ENCODE measurements at places on chromosomes 7 and 10. TPM values are rescaled to one million over a fixed set of nuclear protein-coding genes. Genes with fewer than 3 reads are reported as not detected.
A peak's percentile ranks its signal among the peaks of the same experiment; 100 is the strongest.

FFAR4 gene
- total RNA-seq: not detected

MCM10 gene
- not detected for total RNA-seq

ABCA13 gene
- 0.26 TPM for total RNA-seq

NOS3 gene
- 6.6 TPM for total RNA-seq

CYP2E1 gene
- 0.29 TPM for total RNA-seq

DNA sequence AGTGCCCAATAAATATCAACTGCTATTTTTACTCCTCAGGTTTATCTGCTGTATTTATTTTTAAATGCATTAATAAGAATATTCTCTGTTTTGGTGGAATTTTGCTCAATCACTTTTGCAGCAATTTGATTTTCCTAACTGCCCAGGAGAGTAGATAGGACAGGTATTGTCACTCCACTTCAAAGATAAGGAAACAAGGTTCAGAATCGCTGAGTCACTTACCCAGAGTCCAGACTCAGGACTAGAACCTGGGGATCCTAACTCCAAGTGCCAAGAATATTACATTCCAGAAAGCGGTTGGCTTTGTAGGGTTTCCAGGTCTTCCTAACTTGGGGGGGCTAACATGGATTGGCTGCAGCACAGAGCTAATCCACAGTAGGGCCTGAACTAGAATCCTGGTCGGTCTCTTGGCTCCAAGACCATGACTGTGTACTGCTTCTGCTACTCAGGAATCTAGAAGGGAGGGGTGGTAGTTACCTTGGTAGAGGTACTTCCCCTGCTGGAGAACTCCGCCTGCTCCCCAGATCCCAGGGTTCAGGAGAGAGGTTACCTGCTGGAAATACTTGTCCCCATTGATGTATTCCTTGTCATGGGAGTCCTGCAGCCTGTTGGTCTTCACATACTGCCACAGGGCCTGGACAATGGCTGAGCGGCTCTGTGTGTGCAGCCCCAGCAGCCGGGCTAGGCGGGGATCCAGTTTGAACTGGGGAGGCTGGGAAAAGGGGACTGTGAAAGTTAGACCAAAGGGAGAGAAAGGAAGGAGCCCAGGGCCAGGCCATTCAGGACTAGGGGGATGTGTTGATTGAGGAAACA lies 7.3 kb downstream of the SMARCD3 start:
- DNase-seq: no peak

DNA sequence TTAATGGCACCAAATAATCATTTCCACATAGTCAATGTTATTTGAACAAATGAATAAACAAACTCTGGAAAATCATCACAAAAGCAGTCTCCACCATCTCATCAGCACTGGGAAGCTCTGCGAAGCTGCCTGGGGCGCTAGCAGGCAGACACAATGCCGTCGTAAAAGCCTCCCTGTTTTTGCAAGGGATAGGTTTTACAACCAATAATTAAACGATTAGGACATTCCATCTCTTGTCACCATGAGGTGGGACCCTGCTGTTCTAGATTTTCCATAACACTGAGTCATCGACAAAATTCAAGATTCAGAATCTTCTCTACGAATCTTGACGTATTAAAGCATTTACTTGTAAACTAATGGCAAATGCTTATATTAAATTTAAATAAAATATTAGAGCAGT lies 172.8 kb upstream of the AKR1E2 start:
- DNase-seq: no peak

GRCh38 chr7:138515001-138515528 lies 55.0 kb downstream of the TRIM24 start:
- no peak for DNase-seq

DNA sequence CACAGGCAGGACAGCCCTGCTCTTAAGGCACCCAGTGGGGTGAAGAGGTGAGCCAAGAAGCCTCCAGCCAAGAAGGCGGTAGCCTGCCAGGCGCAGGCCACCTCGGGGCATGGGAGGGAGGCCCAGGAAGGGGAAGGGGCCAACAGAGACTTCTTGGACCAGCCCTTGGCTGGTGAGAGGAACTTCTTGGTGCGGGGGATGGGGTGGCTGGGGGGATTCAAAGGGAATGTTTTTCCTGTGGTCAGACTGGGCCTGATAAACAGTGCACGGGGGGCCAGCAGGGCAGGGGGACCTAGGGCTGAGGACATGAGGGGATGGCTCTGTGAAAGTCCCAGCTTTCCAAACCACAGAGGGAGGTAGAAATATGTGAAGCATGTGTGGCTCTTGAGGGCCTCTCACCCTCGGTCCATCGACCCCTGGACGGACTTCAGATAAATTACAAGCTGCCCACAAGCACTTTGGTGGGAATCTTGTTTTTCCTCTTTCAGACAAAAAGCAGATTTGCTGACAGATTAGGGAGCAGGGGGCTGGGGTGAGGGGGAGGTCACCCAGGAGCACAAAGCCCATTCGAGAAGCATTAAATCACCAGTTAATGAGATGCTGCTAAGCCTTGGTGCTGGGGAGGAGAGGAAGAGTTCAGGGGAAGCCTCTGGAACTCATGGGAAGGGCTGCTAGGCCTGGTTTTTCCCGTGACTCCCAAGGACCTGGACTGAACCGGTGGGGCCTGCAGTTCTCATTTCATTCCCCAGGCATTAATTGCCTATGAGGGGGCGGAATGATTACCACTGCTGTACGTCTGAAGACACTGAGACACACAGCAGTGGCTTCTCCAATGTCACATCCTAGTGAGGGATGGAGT lies 11.3 kb downstream of the CRYGN start:
- DNase-seq: peak; percentile 83

- DNase-seq: no peak
These were observed 110.9 kb downstream of the BAMBI start for GRCh38 chr10:28788252-28788651.

DNA sequence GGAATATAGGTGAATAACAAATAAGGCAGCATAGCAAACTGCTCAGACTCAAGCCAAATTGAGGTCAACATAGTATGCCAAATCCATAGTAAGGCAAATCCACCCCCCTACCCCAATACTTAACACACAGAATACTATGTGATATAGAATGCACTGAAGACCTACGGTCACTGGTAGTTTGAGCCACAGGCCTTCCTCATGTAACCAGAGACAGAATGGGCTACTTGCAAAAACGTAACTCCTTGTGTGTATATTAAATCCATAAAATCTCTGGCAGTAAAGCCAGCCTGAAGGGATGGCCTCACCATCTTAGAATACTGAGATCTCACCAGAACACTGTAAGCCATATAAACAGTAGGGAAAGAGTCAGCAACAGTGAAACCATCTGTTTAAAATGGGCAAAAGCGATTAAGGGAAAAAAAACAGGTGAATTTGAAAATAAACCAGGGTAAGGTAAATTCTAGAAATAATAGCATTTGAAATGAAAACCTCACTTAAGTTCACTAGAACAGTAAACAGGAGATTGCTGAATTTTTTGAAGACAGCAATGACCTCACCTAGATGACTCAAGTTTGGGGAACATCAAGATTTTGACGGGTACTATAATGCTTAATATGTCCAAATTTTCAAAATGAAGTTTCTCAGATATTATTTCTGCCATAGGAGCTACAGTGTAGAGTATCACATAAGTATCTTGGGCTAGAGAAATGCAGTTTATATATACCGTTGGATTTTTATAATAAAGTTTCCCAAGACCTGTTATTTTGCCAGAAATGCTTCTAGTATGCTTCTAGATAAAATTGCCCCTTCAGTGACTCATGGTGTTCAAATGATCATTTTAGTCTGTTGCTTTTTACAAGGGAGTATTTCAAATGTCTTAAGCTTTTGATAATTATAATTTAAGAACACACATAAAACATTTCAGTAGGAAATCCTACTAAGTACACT lies 13.9 kb downstream of the HNRNPA2B1 start:
- DNase-seq: no peak

DNA sequence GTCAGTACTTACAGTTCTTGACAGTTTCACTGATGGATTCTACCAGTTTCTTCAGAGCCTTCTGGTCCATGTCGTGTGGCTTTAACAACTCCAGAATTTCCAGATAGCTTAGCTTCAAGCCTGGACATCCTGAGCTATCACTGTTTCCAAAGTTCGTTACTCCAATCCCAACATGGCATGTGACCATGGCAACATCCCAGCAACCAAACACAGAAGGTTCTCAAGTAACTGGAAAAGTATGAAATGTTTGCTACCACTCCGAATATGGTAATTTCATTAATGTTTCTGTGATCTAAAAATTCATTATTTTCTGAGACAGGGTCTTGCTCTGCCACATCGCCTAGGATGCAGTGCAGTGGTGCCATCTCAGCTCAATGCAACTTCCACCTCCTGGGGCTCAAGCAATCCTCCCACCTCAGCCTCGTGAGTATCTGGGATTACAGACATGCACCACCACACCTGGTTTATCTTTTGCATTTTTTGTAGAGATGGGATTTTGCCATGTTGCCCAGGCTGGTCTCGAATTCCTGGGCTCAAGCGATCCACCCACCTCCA lies 29.3 kb downstream of the RBM48 start:
- no peak for DNase-seq

GRCh38 chr10:11804336-11804735 lies 18.8 kb upstream of the PROSER2 start:
- no peak for DNase-seq

DNA sequence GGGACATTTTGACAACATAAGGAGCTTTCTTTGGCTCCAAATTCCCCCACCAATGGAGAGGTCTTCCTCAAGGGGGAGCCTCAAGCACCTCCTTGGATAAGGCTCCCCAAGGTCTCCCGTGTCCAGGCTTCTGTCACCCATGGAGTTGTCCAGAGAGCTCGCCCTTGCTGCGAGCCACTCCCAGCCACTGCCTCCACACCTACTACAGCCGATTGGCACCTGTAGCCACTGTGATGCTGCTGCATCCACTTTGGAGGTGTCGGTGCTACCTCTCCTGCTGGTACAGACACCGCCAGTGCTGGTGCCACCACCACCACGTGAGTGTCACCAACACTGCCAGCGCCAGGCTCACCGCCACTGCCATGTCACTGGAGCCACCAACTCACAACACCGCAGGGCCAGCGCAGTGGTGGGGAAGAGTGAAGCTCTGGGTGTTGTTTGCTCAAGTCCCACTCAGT lies 22.1 kb upstream of the ENO4 start:
- DNase-seq: no peak

GRCh38 chr7:4882169-4883032 lies 1.1 kb downstream of the RADIL start:
- peak; percentile 79 for DNase-seq

DNA sequence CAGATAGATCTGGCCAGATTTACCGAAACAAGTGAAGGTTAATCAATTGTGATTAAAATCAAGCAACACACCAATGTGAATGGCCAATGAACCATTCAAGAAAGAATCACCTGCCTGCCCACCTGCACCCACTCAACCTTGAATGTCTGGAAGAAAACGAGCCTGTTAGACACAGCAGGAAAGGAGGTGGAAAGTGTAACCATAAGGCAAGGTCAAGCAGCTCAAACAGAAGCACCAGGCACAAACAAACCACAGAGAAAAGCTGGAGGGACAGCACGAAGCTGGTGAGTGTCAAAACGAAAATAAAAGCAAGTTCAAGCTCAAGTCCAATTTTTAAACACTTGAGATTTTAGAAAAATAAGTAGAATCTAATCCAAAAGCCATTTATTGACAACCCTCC lies 64.9 kb downstream of the STEAP1B start:
- no peak for DNase-seq
